ENCODE measurements at places on chromosomes 5 and 9.

GRCh38 chr9:69470186-69470977 lies 145.4 kb downstream of the ENTREP1 start:
- no peak for DNase-seq

DNA sequence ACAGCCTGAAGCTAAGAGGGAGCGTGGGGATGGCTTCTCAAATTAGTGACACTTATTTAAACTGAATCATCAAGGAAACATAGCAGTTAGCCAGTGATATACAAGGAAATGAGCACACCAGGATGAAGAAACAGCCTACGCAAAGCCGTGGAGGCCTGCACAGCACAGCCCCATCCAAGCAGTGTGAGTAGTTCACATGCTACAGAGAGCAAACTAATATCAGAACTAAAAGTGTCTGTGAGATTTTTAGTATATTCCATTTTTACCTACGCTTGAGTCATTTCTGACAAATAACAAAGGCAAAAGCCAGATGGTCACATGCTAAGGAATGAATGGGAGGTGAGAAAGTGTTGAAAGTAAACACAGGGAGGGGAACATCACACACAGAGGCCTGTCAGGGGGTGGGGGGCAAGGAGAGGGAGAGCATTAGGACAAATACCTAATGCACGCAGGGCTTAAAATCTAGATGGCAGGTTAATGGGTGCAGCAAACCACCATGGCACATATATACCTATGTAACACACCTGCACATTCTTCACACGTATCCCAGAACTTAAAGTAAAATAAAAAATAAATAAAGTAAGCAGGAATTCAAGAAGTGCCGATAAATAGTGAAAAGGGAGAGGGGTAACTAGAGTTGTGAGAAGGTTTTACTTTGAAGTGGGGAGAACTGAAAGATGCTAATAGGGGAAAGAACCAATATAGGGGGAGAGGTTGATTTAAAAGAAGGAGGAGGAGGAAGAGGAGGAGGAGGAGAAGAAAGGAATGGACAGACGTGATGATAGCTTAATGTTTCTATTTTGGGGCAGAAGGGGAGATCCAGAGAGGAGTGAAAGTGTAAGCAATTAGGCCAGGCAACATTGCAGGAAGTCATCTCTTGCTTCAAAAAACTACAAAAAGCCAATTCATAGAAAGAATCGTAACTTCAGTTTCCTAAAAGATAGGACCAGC lies 100.9 kb upstream of the PTGER4 start:
- DNase-seq, result no peak

- DNase-seq, result no peak
Measured at GRCh38 chr5:109305352-109305751, 104.4 kb downstream of the PJA2 start.

GRCh38 chr9:137772281-137772873 lies 105.2 kb upstream of the CACNA1B start:
- DNase-seq, result no peak

DNA sequence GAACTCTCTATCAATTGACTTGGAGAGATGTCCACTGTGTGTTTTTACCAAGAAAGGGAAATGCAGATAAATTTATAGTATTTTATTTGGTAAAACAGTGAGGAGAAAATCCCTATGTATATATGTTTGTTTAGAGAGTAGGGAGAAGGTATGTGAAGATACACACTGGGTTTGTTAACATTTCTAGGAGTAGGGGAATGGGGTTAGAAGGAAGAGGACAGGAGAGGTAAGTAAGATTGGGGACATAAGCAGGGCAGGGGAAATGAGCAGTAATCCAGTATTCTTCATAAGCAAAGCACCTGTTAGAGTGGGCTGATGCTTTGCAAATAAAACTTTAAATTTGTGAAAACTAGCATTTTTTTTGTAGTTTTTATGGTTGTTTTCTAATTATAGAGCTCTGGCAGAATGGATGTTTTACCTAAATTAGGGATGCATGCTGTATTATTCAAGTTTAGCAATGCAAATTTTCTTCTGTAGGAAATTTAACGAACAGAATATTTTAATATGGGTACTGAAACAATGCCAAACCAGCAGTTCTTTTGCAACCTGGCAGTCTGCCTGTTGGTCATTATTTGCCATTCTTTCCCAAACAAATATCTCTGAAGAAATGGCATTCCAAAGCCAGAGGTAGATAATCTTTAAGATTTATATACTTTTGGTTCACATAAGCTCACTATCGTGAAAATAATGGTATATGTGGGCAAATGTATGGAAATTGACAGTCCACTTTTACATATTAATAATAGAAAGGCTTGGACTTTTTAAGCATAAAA lies 19.4 kb upstream of the DCP2 start:
- no peak for DNase-seq

DNA sequence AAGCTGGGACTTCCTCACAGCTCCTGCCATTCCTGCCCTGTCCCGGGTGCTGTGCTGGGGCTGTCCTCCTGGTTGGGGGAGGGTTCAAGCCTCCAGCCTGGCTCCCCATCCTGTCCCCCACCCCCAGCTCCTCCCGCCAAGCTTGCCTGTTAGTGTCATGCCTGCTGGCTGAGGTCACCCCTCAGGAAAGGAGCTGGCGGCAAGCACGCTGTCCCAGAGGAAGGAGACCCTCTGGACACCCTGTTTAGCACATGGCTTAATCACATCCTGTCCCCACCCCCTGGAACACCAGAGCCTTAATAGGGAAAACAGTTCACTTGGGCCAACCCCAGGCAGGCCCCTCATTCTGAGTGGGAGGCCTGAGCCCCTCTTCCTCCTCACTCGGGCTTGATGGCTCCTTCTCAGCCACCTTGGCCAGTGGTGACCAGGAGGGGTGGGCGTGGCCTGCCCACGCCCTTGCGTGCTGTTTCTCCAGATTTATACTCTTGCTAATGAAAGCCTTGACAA lies 9.2 kb upstream of the PHYHD1 start:
- peak; percentile 91 for DNase-seq

GRCh38 chr9:3181049-3181953 lies 337.4 kb upstream of the PUM3 start:
- DNase-seq, result peak; percentile 57

DNA sequence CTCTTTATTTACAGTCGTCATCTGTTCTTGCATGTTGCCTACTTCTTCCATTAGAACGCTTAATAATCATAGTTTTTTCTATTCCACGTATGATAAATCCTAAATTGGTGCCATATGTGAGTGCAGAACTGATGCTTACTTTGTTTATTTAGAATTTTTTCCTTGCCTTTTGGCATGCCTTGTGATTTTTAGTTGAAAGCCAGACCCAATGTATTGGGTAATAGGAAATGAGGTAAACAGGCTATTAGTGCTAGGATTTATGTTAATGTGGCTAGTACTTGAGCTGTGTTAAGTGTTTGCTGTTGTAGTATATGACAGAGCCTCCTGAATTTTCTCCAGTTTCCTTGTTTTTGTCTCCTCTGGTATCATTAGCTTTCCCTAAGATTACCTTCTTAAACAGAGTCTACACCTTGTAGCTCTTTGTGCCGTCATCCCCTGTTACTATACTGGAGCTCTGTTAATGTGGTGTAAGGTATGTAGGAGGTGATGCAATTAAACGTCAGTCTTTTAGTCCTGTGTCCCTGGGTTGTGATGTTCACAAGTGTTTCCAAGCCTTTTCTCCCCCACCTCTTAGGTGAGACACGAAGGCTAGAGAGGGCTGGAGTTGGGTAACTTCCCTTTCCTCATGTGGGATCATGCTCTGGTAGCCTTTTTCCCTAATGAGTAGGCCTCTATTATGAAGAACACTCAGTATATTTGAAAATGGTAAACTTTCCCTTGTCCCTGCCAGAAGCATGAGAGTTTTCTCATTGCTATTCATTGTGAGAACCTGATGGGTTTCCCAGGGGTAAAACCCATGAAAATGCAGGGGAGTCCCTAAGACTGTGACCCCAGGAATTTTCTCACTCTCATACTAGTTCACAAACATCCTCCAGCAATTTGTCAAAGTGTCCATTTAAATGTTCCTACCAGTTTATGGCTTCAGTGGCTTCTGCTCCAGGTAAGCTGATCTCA lies 21.2 kb downstream of the SPATA31D3 start:
- DNase-seq, result no peak

GRCh38 chr5:1466631-1467265 lies 21.5 kb upstream of the SLC6A3 start:
- DNase-seq, result no peak

DNA sequence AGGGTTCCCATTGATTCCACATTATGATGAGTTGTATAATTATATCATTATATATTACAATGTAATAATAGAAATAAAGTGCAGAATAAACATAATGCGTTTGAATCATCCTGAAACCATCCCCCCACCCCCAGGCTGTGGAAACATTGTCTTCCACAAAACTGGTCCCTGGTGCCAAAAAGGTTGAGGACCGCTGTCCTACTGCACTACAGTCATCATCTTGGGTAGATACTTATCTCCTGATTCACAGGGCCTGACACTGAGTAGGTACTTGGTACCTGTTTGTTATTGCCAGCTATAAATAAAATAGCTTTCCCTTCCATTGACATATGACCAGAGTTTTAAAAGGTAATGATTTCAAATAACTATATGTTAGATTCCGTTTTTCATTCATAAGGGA lies 25.6 kb downstream of the ANP32B start:
- no peak for DNase-seq

All from right cardiac atrium (tissue), 5 donors.